SHP77 treated with DMSO at 0.1 percent for 48 hours (cell line): ENCODE measurements at places on chromosomes 6 and 20.

- DNase-seq: no peak
Observed at GRCh38 chr20:48405909-48406308, 421.9 kb downstream of the PREX1 start.

DNA sequence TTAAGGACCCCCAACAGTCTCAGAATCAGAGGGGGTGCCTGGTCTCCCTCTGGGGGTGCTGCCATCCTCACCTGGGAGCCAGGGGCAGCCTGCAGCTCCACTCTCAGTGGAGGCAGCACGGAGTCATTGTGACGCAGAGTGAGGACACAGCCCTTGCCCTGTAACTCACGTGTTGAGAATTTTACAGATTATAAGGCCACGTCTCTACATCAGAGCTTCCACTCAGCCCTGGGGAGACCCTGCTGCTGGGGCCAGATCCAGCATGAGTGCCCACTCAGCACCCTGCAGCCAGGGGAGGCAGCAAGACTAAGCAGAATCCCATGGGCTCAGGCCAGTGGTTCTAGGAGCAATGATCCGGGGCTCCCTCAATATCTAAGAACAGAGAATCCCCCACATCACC lies 137.4 kb upstream of the AFDN start:
- DNase-seq: no peak

GRCh38 chr6:13012977-13013680 lies 296.6 kb downstream of the PHACTR1 start:
- no peak for DNase-seq

DNA sequence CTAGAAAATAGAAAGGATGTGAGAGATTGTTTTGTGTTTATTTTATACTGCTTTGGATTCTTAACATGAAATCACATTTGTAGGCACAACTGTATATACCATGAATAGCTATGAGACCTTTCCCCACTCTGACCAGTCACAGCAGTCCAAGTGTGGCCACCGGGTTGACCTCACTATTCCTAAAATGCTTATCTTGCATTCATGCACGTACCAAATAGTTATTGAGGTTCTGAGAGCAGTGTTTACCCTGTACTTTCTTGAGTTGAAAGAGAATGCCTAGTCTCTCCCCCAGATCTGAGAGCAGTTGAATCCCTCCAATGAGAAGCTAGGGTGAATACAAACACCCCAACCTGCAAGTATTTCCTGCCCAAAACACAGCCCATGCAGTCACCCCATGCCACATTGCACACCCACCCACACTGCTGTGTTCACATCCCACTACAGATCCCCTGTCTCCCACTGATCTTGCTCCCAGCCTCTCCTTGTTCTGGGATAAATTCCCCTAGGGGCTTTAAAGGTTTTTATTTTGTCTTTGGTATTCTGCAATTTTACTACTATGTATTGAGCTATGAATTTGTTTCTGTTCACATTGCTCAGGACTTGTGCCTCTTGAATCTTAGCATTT lies 51.6 kb downstream of the GOPC start:
- no peak for DNase-seq

DNA sequence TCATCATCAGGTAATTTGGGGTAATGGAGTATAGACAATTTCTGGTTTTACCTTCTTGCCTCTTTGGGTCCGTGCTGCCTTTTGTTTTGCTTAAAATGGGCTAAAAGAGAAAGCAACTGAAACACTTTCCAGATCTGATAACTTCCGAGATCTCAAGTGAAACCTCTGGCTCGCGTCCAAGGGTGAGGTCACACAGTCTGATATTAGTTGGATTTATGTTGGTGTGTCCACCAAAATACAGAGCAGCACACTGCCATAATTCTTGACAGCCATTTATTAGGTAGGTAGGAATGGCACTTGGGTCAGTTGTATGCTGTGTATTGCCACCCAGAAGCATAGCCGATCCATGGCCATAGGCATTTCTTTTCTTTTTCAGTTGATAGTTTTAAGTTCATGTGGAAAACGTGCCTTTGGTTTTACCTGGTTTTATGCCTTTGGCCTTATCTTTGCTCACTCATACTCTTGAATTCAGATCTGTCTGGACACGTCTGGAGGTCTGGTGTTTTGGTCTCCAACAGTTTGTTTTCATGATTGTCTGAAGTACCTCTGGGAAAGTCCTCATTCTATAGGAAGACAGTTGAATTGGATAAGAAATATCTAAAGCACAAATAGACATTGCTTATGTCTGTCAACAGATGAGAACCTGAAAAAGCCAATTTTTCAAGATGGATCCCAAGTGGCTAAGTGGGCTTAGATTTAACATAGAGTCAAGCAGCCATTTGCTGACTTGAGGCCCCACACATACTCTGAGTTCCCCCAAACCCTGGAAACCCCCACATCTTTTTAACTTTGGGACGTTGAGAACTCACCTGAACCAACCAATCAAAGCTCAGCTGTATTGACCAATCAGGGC lies 320.8 kb downstream of the SOX4 start:
- DNase-seq: peak; percentile 36

DNA sequence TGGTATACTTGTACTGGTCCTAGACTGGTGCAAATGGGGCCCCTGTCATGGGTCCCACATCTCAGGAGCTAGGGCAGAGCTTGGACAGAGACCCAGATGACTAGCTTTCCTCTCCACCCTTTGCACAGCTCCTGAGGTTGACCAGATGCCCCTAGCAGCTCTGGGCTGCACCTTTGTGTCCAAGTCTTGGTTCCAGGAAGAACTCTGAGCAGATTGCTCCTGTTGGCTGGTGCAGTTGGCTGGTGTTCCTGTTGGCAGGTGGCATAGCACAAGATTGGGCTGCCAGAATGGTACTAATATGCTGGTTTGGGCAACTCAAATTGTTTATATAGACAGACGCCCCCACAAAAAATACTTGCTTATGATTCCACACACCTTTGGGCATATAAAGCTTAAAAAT lies 89.4 kb upstream of the EZR start:
- no peak for DNase-seq

DNA sequence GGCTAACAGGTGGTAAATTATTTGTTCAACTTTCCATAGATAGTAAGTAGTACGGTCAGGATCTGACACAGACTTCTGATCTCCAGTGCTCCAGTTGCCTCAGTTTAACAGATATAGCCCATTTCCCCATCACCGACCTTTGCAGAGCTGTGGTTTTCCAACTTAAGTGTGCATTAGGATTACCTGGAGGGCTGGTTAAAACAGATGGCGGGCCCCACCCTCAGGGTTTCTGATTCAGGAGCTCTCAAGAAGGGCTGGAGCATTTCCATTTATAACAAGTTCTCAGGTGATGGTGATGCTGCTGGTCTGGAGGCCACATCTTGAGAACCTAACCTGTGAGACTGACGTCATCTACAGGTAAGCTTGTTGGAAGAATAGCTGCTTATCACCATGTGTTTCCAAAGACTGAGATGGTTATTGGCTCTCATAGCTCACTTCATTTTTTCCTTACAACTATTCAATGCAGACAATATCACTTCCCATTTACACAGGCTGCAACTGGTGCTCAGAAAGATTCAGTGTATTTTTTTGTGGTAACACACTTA lies 360.1 kb upstream of the CHD6 start:
- no peak for DNase-seq

GRCh38 chr6:169883316-169883715 lies 131.9 kb downstream of the ERMARD start:
- no peak for DNase-seq
